Stimulated activated CD4-positive, alpha-beta T cell treated with anti-CD3 and anti-CD28 coated beads, Interleukin-12 subunit alpha, Interleukin-12 subunit beta, amount 100 ng/mL, for 48 hours (primary cell): ENCODE measurements at places on chromosomes 4 and X.

- DNase-seq, result no peak
Observed at GRCh38 chr4:168667376-168667775, 170.5 kb downstream of the PALLD start.

- DNase-seq, result no peak
Observed at GRCh38 chr4:126470862-126471261, 1156.1 kb downstream of the FAT4 start.

GRCh38 chr4:41537292-41537890 lies 566 bp upstream of the LIMCH1 start:
- DNase-seq, result no peak

DNA sequence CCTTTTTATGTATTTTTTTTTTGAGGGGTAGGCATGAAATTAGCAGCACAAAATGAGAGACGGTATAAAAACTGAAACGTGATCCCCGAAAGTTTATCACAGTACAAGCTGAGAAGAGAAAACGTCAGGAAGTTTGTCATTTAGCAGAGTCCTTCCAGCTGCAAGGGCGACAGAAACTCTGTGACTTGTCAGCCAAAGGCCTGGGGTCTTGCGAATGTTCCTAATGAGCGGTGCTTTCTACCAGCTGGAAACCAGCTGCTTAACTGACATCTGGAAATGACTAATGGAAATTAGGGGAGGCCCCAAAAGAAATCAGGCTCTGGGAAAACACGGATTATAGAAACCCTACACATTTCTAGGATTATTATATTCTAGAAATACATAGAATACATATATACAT lies 66.5 kb downstream of the CHRNA9 start:
- DNase-seq, result no peak

DNA sequence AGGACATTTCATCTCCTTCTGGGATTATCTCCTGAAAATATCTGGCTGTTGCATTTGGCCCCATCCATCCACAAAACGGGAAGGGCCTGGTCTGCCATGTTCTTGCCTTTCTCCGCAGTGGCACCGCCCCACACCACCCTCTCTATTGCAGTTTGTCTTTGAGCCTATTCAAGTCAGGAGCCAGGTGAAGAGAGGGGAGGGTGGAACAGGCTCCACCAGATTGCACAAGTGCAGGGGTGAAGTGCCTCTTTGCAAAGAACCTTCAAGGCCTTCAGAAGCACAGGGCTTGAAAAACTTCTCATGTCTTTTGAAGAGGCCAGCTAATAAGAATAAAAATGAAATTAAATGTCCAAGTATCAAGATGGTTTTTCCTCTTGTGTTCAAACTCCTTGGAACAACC lies 28.7 kb downstream of the RS1 start:
- DNase-seq, result no peak

DNA sequence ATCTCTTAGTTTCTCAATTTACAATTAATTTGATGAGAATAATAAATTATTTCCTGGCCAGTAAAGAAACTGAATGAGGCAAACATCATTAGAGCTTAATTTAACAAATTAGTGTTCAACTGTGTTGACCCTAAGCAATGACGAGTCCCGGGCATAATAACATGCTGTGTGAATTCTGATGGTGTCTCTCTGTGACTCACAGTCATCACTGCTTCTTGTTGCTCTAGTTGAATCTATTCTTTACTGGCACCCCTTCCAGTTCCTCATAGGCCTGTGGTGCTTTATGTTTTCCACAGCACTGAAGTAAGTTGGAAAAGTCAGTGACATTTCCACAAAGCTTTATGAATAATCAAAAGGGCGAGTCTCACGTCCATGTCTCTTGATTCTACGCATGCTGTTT lies 57.7 kb upstream of the SLC7A11 start:
- no peak for DNase-seq

- DNase-seq, result no peak
Observed at GRCh38 chr4:56099378-56099786, 150.6 kb downstream of the CEP135 start.

DNA sequence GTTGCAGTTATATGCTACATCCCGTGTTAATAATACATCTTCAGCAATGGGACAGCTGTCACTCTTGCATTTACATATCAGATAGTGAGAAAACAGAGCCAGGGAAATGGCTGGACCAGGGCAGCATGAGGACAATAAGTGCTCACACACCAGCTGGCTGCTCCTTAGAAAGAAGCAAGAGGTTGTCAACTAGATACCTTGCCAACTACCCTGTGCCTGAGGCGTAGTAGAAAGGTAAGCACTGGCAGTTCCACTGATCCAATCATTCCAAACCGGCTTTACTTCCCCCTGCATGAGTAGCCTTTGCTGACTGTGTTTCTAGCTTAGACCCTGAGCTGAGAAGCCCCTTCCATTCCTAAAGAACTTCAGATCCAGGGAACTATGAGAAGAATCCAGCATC lies 52.2 kb upstream of the FGF13 start:
- no peak for DNase-seq

GRCh38 chr4:142528433-142528832 lies 317.7 kb downstream of the INPP4B start:
- no peak for DNase-seq

DNA sequence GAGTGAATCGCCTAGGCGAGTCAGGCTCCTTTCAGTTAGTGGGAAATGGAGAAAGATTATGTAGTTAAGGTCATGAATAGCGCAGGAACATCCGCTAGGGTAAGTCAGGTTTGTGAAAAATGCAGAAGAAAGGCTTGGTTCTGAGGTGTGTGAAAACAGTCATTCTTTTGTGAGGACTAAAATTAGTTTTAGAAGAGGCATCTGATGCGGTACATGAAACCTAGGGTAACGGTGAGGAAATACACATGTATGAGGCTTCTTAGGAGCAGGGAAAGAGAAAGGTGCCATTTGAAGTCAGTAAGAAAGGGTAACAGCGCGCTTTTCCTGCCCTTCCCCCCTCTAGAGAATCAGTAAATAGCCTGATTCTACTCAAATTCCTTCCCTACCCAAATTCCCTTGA lies 570 bp upstream of the RNF128 start:
- DNase-seq, result no peak

GRCh38 chr4:86935853-86936733 lies 1.3 kb downstream of the AFF1 start:
- DNase-seq, result peak; percentile 63

- DNase-seq, result no peak
Observed at GRCh38 chrX:40346379-40346778, 234.4 kb upstream of the ATP6AP2 start.

DNA sequence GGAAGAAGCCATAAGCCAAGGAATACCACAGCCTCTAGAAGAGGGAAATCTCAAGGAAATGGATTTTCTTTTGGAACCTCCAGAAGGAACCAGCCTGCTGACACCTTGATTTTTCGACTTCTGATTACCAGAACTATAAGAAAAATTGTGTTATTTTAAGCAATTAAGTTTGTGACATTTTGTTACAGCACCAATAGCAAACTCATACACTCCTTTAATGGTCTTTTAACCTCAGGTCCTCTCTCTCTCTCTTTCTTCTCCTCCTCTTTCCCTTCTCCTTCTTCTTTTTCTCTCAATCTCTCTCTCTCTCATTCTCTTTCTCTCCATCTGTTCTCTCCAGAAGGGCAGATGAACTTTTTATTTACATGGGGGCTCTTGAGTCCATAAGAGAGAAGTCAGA lies 26.3 kb downstream of the ARSD start:
- no peak for DNase-seq

DNA sequence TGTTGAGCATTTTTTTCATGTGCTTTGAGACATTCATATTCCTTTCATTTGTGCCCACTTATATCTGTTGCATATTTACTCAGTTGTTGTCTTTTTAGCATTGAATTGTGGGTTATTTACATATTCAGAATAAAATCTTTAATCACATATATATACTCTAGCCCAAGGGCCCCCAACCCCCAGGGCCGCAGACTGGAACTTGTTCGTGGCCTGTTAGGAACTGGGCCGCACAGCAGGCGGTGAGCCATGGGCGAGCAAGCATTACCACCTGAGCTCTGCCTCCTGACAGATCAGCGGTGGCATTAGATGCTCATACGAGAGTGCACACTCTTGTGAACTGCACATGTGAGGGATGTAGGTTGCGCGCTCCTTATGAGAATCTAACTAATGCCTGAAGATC lies 480.6 kb downstream of the KCTD8 start:
- no peak for DNase-seq

DNA sequence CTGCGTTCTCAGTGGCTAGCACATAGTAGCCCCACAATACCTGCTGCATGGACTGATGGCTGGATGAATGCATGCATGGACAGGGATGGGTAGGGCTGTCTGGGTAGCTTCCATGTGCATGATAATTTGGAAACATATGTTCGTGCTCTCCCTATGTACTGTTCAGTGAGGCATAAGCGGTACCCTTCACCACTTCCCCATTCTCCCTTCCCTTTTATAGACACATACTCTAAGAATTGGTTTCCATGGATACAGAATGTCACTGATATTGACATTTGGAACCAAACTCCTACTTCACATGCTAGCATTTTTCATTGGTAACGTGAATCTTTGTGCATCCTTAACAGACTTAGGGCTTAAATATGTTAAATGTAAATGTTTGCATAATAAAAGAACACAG lies 20.4 kb downstream of the USP46 start:
- no peak for DNase-seq

DNA sequence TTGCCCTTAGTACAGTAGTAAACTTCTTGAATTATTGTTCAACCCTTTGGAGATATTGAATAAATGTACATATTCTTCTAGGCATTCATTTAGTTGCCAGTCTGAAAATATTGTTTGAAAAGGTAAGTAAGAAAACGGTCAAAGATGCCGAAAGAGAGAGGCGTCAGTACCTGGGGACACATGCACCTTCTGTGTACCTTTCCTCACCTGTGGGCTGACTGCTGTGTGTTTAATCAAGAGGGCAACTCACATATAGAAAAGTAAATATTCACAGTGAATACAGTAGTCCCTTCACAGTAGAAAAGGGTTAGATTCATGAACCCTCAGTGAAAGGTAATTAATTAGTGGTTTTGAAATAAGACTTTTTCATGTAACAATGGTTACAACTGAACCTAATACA lies 6.9 kb downstream of the ANXA10 start:
- no peak for DNase-seq

DNA sequence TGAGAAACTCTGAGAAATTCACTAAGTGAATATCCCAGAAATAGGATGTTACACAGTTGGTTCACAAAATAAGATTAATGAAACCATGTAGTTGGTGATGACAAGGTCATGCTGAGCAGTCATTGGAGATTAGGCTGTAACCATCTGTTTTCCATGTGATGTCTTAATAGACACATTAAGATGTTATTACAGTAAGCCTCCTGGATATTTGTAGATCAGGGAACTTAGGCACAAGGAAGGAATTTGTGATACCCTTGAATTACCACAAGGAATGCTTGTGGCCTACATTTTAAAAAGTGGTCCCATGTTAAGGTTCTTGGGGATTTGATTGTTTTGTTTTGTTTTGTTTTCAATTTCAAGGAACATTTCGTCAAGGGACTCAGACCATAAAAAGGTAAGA lies 185.6 kb upstream of the BANK1 start:
- DNase-seq, result no peak

GRCh38 chr4:156778606-156779005 lies 193.0 kb downstream of the PDGFC start:
- no peak for DNase-seq

DNA sequence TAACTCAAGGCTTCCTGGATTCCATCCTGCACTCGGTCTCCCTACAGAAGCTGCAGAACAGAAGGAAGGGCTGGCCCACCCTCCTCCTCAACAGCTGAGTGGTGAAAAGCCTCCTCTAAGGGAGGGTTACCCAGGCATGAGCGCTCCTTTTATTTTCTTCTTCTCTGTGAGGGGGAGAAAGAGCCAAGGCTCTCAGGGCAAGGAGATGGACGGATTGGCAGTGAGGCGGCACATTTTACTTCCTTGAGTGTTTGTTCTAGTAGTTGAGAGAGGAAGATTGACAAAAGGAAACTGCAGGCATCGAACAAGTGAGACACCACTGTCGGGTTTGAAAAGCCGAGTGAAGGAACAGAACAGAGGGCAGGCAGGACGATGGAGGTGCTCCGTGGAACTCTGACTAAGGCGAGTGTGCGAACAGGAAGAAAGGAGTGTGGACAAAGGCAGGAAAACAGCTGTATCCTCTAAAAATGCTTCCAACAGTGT lies 38.4 kb upstream of the STS start:
- no peak for DNase-seq

DNA sequence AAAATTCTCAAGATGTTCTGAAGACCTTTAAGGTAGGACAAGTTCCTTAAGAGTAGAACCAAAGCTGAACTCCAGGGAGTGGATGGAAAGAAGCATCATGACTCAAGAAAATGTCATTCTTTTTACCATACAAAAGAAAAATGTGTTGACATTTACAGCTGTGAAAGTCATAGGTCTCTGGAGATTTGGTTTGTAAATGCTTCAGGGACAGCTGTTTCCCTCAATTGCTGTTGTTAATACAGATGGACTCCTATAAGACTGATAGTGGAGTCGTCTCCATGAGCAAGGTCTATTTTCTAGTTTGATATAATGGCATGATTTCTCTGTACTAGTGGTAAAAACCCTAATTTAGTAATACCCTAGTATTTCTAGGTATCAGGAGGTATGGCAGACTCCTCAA lies 101.7 kb downstream of the PHOX2B start:
- no peak for DNase-seq

DNA sequence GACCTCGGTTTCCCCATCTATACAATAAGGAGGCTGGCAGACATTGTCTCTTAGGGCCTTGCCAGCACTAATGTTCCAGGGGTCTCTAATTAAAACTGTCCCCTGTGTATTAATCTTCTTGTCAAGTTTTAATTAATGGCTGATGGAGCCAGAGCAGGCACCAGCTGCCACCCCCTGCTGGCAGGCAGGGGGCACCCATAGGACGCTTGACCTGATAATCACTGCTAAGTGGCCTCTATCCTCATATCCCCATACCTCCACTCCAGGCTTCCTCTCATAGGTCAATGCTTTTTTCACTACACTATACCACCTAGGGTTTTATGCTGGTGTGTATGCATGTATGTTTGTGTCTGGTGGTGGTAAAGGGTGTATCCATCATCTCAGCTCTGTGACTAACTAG lies 89.4 kb downstream of the EFNB1 start:
- no peak for DNase-seq

- DNase-seq, result no peak
Observed at GRCh38 chr4:166088576-166088975, 215.5 kb downstream of the TLL1 start.

DNA sequence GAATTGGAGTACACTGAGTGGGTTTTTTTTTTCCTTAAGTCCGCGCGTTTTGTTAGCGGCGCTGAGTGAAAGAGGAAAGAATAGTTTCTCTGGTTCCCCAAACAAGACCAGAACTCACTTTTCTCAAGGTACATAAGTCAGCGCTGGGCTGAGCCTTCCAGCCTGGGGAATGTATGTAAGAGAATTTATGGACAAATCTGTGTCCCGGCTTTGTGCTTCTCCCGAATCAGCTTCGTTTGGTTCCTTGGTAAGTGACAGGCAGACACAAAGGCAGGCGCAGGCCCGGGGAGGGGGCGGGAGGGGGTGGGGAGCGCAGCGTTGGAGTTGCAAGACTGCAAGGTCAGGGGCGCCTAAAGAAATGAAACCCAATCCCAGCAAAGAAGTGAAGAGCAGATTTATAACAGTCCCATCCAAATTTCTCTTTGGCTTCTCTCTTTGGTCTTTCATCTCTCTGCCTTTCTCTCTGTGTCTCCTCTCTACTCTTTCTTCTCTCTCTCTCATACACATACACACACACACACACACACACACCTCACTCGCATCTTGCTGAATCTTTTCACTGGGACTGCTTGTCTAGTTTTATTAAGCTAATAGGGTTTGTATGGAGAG lies 981 bp downstream of the TET2 start:
- peak; percentile 22 for DNase-seq
